Left lung (tissue), 14 donors: ENCODE measurements at places on chromosomes 16 and 17. TPM values are rescaled to one million over a fixed set of nuclear protein-coding genes. Genes with fewer than 3 reads are reported as not detected.

The CES5A gene
- not detected for total RNA-seq

The NSF gene
- total RNA-seq: 49.6 TPM

The CCL18 gene
- total RNA-seq: 348 TPM

The MKS1 gene
- total RNA-seq: 16.4 TPM

The TEX19 gene
- total RNA-seq: not detected

The ASPHD1 gene
- 15.6 TPM for total RNA-seq

The MPV17L gene
- total RNA-seq: 1.5 TPM

The COX6A2 gene
- 0.67 TPM for total RNA-seq

The KRTAP9-1 gene
- total RNA-seq: not detected

The KRTAP3-2 gene
- not detected for total RNA-seq

The TMC5 gene
- 78.8 TPM for total RNA-seq

The KRT17 gene
- total RNA-seq: 85.6 TPM

The RNF227 gene
- 4.5 TPM for total RNA-seq

The SLFN11 gene
- total RNA-seq: 92.7 TPM

The TMC7 gene
- total RNA-seq: 5.2 TPM

The NACA2 gene
- total RNA-seq: not detected
